Upper lobe of left lung (tissue), 6 donors: ENCODE measurements at places on chromosomes 16 and 17.

GRCh38 chr16:28873543-28874201 lies 4.6 kb upstream of the ATP2A1 start:
- H3K27ac ChIP-seq = no peak overlapping the region
- no peaks in the 10 kb centered on the region for H3K27me3 ChIP-seq
- DNase-seq = no peak

GRCh38 chr17:19579867-19580565 lies 46.4 kb downstream of the SLC47A1 start:
- H3K4me1 ChIP-seq = peaks cover 11% of the 10 kb centered on the region
- peaks cover 18% of the 10 kb centered on the region for H3K27me3 ChIP-seq
- DNase-seq = peak; percentile 87

- H3K27me3 ChIP-seq = peaks cover 5% of the 10 kb centered on the region
- peaks cover 98% of the 10 kb centered on the region for H3K4me1 ChIP-seq
- peak overlapping the region; percentile 20 for H3K27ac ChIP-seq
- peaks cover 35% of the 10 kb centered on the region for H3K36me3 ChIP-seq
- DNase-seq = no peak
Measured at GRCh38 chr17:39663688-39664580, 1.2 kb upstream of the TCAP start.

DNA sequence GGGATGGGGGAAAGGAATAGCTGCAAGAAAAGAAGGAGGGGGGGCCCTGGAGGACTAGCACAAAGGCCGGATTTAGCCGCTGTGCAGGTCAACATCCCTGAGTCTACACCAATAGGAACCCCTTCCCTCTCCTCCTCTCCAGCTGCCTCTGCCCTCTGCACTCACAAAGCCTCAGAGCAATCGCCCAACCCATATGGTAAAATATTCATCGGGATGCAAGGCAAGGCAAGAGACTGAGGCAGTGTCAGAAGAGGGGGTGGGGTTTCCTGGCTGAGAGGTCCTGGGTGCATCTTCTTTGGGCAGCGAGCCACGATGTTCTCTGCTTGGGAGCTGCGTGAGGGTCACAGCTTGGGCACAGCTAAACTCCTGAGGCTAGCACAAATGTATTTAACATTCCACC lies 115.5 kb upstream of the NLRP1 start:
- H3K27me3 ChIP-seq = no peaks in the 10 kb centered on the region
- DNase-seq = no peak
- no peak overlapping the region for H3K4me3 ChIP-seq
- no peaks in the 10 kb centered on the region for H3K4me1 ChIP-seq

- H3K4me3 ChIP-seq = no peak overlapping the region
- H3K27me3 ChIP-seq = no peaks in the 10 kb centered on the region
- peaks cover 5% of the 10 kb centered on the region for H3K4me1 ChIP-seq
Measured at GRCh38 chr17:72618001-72618509, 474.4 kb downstream of the SLC39A11 start.

GRCh38 chr17:45315648-45316433 lies 979 bp downstream of the MAP3K14 start:
- no peak for DNase-seq
- H3K4me1 ChIP-seq = peaks cover 71% of the 10 kb centered on the region

DNA sequence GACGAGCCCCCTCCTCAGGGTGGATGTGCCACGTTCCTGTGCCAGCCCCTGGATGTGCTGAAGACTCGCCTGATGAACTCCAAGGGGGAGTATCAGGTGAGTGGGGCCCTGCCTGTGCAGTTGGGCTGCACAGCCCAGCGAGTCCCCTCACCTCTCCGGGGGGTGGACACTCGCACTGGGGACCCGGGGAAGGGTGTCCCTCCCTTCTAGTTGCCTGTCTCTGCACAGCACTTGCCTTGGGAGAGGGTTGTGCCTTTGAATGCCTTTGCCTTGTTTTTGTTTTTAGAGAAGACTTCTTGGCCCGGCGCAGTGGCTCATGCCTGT lies 5.6 kb downstream of the SLC25A10 start:
- peaks cover 9% of the 10 kb centered on the region for H3K4me1 ChIP-seq
- H3K27ac ChIP-seq = no peak overlapping the region
- no peak for DNase-seq

GRCh38 chr17:42283241-42284023 lies 4.9 kb upstream of the STAT5A start:
- H3K27me3 ChIP-seq = no peaks in the 10 kb centered on the region
- H3K36me3 ChIP-seq = no peaks in the 10 kb centered on the region
- peak overlapping the region; percentile 78 for H3K27ac ChIP-seq
- no peak overlapping the region for H3K4me3 ChIP-seq

DNA sequence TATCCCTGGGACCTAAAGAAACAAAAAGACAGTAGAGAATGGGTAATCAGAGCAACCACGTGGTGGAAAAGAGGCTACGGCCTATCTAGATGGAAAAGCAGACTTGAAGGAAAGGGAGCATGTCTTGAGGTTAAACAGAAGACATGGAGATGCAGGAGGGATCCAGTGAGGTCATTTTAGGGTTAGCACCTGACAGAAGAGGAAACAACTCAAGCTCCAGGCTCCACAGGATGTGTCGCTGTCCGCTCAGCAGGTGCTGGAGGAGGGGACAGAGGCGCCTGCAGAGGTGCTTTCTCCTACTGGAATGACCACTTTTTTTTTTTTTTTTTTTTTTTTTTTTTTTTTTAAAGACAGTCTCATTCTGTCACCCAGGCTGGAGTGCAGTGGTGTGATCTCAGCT lies 47.5 kb upstream of the CLEC3A start:
- H3K4me3 ChIP-seq = no peak overlapping the region
- no peaks in the 10 kb centered on the region for H3K36me3 ChIP-seq
- H3K4me1 ChIP-seq = no peaks in the 10 kb centered on the region

- H3K4me1 ChIP-seq = no peaks in the 10 kb centered on the region
- DNase-seq = no peak
- no peaks in the 10 kb centered on the region for H3K27me3 ChIP-seq
- H3K36me3 ChIP-seq = no peaks in the 10 kb centered on the region
- H3K4me3 ChIP-seq = no peak overlapping the region
Measured at GRCh38 chr16:85698459-85698891, 9.7 kb upstream of the GINS2 start.

GRCh38 chr16:30785126-30786106 lies 1.6 kb downstream of the ZNF629 start:
- H3K4me1 ChIP-seq = peaks cover 17% of the 10 kb centered on the region
- peak overlapping the region; percentile 91 for H3K27ac ChIP-seq
- H3K4me3 ChIP-seq = peak overlapping the region; percentile 96
- no peaks in the 10 kb centered on the region for H3K27me3 ChIP-seq
- no peak for DNase-seq

DNA sequence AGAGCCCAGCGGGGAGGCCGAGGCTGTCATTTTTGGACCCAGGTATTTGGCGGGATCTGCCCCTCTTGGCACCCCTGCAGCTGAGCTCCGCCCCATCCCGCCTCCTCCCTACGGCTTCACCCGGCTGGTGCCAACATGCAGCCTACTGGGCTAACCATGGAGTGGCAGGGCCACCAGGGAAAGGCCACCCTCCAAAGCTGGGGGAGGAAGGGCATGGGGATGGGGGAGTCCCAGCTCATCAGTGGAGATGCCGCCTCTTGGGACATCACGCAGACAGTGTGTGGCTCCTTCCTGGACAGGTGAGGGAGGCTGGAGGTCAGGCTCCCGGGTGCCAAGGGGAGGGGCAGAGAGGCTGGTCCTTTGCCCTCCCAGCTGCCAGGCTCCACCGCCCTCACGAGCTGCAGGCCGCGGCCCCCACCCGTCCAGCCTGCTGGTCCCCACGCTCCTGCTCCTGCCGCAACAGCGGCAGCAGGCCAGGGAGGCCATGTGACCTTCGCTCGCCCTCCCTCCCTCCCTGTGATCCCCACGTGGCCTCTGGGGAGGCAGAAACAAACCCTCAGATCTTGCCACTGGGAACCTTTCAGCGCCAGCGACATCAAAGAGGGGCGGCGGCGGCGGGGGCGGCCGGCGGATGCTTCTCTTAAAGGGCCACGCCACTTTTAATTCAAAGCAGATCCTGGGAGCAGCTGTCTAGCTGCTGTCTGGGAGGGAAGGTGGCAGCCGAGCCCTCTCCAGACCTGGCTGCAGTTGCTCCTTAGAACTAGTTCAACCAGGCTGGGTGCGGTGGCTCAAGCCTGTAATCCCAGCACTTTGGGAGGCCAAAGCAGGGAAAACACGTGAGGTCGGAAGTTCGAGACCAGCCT lies 6.8 kb upstream of the NOTUM start:
- peak overlapping the region; percentile 55 for H3K27ac ChIP-seq
- peak overlapping the region; percentile 20 for H3K4me3 ChIP-seq
- no peaks in the 10 kb centered on the region for H3K36me3 ChIP-seq
- H3K27me3 ChIP-seq = no peaks in the 10 kb centered on the region
- DNase-seq = peak; percentile 84

- no peaks in the 10 kb centered on the region for H3K27me3 ChIP-seq
- peaks cover 27% of the 10 kb centered on the region for H3K36me3 ChIP-seq
- no peak for DNase-seq
Measured at GRCh38 chr16:67040166-67040565, 11.2 kb downstream of the CBFB start.

DNA sequence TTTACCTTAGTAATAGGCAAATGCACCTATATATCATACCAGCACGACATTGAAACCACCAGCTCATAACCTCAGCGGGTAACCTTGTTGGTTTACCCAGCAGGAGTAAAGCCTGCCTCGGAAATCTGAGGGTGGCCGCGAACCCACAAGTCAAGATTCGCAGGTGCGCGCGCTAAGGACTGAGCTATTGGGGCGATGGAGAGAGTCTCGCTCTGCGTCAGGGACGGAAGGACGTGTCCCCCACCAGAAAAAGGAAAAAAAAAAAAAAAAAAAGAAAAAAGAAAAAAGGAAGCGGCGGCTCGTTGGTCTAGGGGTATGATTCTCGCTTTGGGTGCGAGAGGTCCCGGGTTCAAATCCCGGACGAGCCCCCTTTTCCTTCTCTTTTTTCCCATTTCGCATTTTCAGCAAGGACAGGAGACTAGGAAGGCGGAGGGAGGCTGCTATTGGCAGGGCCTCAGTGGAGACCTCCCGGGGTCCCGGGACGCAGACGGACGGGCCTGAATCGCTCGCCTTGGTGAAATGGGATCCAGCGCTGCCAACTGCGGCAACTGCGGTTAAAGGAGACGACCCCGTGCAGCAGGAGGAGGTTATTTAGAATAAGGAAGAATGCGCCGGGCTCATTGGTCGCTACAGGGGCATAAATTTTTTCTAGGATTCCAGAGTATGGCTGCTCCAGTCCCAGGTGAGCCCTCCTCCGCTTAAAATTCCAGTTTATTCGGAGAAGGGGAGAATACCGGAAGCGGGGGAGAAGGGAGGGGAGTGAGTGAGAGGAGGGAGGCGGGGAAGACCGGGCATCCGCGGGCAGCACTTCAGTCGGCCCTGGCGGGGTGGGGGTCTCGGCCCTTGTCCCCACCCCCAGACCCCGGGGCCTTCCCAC lies at the start of gene OR1F1:
Gene OR1F1, plus strand, starts transcription at position 407 of the 877 bp plus-strand sequence.
- H3K4me1 ChIP-seq = peaks cover 24% of the 10 kb centered on the region
- DNase-seq = peak; percentile 32
- no peaks in the 10 kb centered on the region for H3K36me3 ChIP-seq
- H3K4me3 ChIP-seq = no peak within 1 kb of the TSS
- H3K27me3 ChIP-seq = peaks cover 1% of the 10 kb centered on the region
